ENCODE measurements at places on chromosomes 2 and 18.

GRCh38 chr18:2212598-2213205 lies 358.6 kb downstream of the METTL4 start:
- DNase-seq = no peak

DNA sequence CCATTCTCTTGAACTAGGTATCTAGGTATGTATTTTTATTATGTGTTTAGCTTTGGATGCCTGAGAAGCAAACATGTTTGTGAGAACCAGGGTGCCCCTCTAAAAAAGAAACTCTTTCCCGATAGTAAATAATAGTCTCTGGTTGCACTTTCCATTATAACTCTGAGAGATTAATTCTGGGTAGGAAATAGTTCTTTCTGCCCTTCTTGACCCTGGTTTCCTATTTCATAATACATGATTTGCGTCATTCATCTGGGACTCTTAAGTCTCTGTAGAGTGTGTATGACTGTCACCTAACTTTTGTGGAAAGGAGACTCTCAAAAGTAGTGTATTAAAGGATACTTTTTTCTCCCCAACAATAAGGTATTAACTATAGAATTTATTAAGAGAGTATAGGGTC lies 31.5 kb downstream of the ACSL3 start:
- DNase-seq = no peak

- no peak for DNase-seq
These were observed 80.1 kb downstream of the EIPR1 start for GRCh38 chr2:3297523-3297922.

- DNase-seq = no peak
These were observed 193.0 kb downstream of the SP3 start for GRCh38 chr2:173772205-173772604.

GRCh38 chr2:203470371-203470770 lies 64.7 kb downstream of the RAPH1 start:
- DNase-seq = peak; percentile 8

GRCh38 chr2:119248751-119249150 lies 25.1 kb downstream of the STEAP3 start:
- DNase-seq = peak; percentile 20

GRCh38 chr18:50937183-50937582 lies 30.7 kb upstream of the ELAC1 start:
- no peak for DNase-seq

- no peak for DNase-seq
These were observed 46.3 kb downstream of the PSD4 start for GRCh38 chr2:113219889-113220641.

- DNase-seq = no peak
These were observed 62.9 kb downstream of the COBLL1 start for GRCh38 chr2:164778723-164779122.

Data from H7 (cell line).